ENCODE measurements at places on chromosomes 16 and 17. TPM values are rescaled to one million over a fixed set of nuclear protein-coding genes. Genes with fewer than 3 reads are reported as not detected.

Gene PYY
- not detected for total RNA-seq

Gene VKORC1
- total RNA-seq, result 248 TPM

Gene TP53TG3C
- not detected for total RNA-seq

Gene KRTAP4-12
- not detected for total RNA-seq

Gene TMEM235
- total RNA-seq, result not detected

Gene TMC7
- total RNA-seq, result 0.85 TPM
